ENCODE measurements at places on chromosomes 6 and 20. TPM values are rescaled to one million over a fixed set of nuclear protein-coding genes. Genes with fewer than 3 reads are reported as not detected.

The NFATC2 gene
- polyA plus RNA-seq, result 7.1 TPM

The VIP gene
- 2.3 TPM for polyA plus RNA-seq

The DZANK1 gene
- polyA plus RNA-seq, result 2.1 TPM

The SDC4 gene
- polyA plus RNA-seq, result 7.2 TPM

The PDYN gene
- not detected for polyA plus RNA-seq
